ENCODE measurements at places on chromosomes 12 and 14.

- DNase-seq: no peak
Observed at GRCh38 chr12:102728506-102729242, 188.4 kb downstream of the PAH start.

GRCh38 chr14:84927096-84927827 lies 602.7 kb upstream of the FLRT2 start:
- no peak for DNase-seq

DNA sequence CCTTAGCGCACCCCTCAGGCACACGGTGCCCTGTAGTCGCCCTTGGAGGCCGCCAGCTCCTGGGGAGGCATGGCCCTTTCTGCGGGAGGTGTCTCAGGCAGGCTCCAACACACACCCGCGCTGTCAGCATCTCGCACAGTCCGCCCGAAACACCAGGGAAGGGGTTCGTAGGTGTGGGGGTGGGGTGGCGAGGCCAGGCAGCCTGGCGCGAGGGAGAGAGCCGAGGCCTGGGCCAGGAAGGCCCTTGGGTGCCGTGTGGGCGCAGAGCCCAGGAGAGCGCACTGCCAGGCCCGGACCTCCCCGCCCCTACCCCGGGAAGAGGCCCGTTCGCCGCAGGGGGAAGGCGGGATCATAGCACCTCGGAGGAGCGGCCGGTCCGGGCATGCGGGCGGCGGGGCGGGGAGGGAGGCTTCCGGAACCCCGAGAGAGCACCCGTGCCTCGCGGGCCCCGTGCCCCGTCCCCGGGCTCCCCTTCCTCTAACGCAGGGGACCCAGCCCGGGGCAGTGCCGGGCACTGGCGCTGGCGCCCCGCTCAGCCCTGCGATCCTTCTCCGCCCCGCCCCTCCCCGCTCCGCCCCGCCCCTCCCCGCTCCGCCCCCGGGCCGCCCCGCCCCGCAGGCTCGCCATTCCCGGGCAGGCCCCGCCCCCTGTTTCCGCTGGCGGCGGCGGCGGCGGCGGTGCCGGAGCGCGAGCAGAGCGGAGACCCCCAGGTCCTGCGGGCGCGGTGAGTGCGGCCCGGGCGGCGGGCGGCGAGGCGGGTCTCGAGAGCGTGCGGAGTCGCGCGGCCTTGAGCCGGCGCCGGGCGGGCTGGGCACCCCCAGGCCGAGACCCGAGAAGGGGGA lies at the start of gene TSPAN9:
Gene TSPAN9 (plus strand): TSS at position 650 of the 842 bp plus-strand sequence. CDS start 123,815 bp downstream, outside the sequence.
- no peak for DNase-seq

GRCh38 chr14:92597906-92598905 lies 84.6 kb downstream of the RIN3 start:
- DNase-seq: no peak

- DNase-seq: no peak
Observed at GRCh38 chr14:105323663-105324062, 9.1 kb downstream of the PACS2 start.

DNA sequence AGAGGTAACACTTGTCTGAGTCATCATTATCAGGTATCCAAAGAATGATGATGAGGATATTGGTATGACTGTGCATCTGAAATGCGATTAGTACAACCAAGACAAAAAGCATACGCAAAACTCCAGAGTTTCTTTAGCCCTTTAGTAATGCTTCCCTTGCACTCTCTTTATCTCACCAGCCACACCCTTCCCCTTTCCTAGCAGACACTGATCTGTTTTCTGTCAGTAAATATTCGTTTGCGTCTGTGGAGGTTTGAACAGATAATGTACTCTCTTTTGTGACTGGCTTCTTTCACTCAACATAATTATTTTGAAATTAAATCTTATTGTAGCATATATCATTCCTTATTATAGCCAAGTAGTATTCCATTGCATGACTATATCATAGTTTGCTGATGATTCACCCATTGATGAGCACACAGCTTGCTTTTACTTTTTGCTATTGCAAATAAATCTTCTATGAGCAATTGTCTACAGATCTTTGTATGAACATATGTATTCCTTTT lies 775.7 kb downstream of the SLC6A15 start:
- no peak for DNase-seq

GRCh38 chr12:111138016-111138415 lies 217.6 kb upstream of the MYL2 start:
- DNase-seq: no peak

DNA sequence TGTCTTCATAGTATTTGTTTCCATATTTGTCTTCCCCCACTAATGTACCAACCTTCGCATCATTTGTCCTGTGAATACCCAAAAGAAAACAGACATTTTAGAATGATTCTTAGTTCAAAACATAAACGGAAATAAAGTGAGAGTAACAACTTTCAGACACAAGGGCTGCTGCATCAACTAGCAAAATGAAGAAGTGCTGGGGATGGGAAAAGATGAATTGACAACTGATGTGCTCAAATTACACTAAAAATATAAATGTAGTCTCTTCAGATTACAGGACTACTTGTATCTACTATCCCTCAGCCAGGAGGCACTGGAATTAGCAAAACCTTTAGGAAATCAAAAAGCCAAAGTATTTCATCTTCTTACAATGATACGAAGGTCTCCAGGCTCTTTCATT lies 743 bp downstream of the NDUFA12 start:
- DNase-seq: no peak

GRCh38 chr12:5096241-5096924 lies 52.7 kb downstream of the KCNA5 start:
- DNase-seq: no peak

- no peak for DNase-seq
Observed at GRCh38 chr12:31756977-31757420, 28.2 kb upstream of the AMN1 start.

DNA sequence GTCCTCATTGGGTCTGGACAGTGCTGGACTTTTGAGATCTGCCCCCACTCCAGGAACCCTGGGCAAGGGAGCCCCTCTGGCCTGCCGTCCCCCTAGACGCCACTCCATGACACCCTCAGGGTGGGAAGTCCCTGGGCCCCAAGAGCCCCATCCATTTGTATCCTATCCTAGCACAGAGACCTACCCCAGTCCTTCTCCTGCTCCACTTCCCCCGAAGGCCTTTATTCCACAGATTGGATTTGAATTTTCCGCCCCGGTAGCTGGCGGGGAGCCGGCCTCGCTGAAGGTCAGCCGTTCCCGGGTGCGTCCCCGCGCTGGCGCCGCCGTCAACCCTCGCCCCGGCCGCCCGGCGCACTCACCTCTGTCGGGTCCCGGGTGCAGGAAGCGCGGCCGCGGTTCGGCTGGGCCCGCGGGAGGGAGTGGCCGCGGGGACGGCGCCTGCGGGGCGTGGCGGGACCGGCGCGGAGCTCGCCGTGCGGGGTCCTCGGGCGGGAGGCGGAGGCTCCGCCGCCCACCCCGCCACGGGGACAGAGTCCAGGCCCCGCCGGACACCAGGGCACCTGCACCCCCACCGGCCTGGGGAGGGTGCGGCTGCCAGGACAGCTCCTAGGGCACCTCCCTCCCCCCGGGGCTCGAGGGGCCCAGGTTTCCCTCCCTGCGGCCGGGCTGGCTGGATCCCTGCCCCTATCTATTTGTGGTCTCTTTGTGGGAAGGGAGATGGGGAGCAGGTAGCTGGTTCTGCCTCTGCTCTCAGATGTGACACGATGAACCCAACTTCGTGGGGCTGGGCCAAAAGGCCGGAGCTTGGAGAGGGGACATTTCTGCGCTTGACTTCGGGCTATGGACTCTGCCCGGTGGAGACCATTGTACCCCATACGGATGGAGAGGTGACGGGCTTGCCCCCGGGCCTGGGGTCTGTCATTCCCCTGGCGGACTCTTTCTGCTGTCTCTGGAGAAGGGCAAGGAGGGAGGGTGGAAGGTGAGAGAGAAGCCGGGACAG lies 19.9 kb upstream of the GPR68 start:
- no peak for DNase-seq

DNA sequence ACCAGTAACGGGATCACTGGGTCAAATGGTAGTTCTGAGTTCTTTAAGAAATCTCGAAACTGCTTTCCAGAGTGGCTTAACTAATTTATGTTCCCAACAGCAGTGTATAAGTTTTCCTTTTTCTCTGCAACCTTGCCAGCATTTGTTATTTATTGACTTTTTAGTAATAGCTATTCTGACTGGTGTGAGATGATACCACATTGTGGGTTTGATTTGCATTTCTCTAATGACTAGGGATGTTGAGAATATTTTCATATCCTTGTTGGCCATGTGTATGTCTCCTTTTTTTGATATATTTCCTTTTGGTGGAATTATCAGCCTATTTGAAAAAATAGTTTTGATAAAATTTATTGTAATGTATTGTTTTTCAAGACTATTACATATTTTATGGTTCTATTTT lies 701.2 kb upstream of the FBXO33 start:
- DNase-seq: no peak
